ENCODE measurements at places on chromosomes 11 and 22. TPM values are rescaled to one million over a fixed set of nuclear protein-coding genes. Genes with fewer than 3 reads are reported as not detected.

DNA sequence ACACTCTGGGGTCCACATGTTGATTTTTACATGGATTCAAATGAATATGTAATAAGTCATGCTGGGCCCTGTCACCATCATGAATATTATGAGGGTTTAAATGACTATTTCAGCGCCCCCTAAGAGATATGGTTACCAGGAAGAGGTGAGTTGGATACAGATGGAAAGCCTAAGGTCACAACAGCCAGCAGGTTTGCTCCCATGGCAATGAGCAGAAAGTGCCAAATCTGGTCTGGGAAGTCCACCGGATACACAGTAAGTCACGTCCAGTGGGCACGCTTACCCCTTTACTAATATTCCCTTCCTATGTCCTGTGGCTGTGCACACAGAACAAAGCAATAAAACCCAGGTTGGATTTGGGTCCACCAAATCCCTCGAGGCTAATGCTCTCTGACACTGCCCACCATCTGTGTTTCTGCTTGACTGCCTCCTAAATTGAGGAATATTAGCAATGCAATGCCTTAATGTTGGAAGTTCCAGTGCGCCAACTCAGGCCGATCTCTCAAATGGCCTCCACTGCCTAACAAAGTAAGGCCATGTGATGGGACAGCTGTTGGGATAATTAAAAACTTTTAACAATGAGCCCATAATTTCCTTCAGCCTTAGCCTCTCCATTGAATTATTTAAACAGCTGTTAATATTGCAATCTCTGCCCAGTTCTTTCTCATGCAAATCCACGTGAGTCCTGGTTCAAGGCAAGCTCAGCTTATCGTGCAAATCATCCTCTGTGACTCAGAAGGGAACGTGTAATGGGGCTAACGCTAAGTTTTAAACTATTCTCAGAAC lies 97.6 kb downstream of the SLC1A2 start:
- no peak for DNase-seq

- DNase-seq, result no peak
Measured at GRCh38 chr11:96412761-96413381, 23.1 kb downstream of the JRKL start.

GRCh38 chr11:16912692-16913111 lies 101.5 kb downstream of the PLEKHA7 start:
- DNase-seq, result no peak

- DNase-seq, result no peak
Measured at GRCh38 chr11:113240389-113240788, 74.0 kb upstream of the TTC12 start.

DNA sequence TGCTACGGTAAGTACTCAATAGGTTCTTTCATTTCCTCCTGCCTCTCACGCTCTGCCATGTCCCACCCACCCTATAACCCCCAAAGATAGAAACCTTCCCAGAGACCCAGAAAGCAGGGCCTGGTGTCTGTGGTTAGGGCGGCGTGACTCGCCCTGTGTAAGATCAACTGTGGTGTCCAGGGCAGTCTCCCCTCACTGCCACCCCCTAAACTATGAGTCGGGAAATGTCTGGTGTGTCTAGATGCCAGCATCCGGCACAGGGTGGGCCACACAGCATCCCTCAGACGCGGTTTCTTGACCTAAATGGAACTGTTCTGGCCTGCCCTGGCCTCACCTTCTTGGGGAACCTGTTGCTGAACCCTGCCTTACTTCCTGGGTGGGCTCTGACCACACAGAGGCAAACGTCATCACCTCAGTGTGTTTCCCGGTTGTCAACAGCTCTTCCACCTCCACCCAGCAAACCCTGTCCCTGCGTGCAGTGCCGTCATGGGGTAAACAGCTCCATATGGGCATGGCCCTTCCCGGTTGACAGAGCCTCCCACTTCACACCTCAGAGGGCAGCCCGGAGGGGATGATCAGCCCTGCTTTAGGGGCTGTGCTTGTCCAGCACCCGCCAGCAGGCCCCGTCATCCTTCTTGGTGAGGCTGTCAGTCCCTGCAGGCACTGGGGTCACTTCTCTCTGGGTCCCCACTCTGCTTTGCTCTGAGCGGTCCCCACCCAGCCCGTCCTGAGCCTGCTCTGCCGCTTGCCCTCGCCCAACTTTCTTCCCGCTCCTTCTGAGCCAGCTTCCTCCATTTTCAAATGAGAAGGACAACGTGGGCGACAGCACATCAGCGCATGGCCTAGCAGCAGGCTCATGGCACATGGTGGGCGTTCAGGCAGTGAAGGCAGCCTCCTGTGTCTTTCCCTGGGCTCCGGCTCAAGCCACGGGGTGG lies 6.0 kb downstream of the WNT11 start:
- DNase-seq, result no peak

GRCh38 chr11:119094816-119095065 lies 6.9 kb downstream of the DPAGT1 start:
- DNase-seq, result peak; percentile 93

DNA sequence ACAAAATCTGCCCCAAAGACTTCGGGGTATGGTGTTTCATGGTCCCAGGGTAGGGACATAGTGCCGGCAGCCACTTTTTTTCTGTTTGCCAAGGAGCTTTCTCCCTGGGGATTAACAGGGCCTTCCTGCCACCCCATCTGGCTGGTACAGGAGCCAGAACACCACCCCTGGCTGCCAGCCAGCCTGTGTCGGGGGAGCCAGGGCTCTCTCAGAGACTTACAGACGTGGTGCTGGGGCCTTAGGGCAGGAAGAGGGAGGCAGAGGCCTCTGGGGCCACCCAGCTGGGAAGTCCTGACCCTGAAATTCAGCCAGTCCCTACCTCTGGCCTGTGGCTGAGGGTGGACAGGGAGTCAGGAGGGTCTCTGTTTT lies 52.4 kb upstream of the CDON start:
- DNase-seq, result no peak

GRCh38 chr11:6320411-6321155 lies at the start of gene CAVIN3:
Gene CAVIN3, minus strand, starts transcription at chr11:6320501. Its CDS starts 25 bp downstream, at chr11:6320476.
- DNase-seq, result peak; percentile 49

- peak; percentile 85 for DNase-seq
Measured at GRCh38 chr11:66429983-66430602, 8.6 kb downstream of the MRPL11 start.

- DNase-seq, result no peak
Measured at GRCh38 chr22:47448231-47449223, 686.1 kb downstream of the TBC1D22A start.

- DNase-seq, result no peak
Measured at GRCh38 chr11:9604134-9604533, 30.7 kb downstream of the WEE1 start.

NRXN2 gene
- total RNA-seq, result 7.6 TPM

TRPC6 gene
- 0.32 TPM for total RNA-seq

TMPRSS13 gene
- 53.1 TPM for total RNA-seq

All from Caco-2 (cell line).